COR-L47 (cell line): ENCODE measurements at places on chromosomes 3 and 15.

GRCh38 chr3:40869013-40869412 is 330.3 kb upstream of the CTNNB1 start:
- no peak for DNase-seq

- peak; percentile 50 for DNase-seq
Measured at GRCh38 chr3:141382571-141382970, 14.3 kb downstream of the ZBTB38 start.

DNA sequence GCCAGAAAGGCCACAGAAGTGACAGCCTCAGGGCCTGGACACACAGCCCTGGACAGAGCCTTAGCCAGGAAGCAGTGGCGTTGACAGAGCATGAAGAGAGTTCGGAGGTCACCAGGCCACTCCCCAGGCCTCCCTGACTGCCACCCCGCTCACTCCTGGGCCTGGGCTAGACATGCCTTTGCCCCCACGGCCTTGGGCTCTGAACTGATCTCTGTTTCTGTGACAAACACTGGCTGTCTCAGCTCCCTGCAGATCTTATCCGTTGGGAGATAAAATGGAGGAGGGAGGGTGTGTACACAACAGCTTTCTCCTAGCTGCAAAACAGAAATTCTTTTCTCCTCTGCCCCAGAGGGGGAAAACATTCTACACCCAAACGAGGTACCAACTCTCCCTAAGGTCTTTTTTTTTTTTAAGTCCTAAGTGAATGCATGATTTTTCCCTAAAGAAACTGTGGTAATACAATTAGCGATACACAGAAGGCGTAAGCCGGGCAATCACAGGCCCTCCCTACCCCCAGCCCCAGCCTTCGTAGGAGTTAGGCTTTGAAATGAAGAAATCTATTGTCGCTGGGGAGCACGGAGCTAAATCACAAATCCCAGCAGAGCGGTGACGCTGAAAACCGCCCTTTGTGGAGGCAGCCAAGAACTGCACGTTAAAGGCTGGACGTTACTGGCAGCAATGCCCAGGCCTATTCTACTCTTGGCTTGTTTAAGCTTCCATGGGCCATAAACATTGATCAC is 45.0 kb downstream of the SRGAP3 start:
- no peak for DNase-seq

DNA sequence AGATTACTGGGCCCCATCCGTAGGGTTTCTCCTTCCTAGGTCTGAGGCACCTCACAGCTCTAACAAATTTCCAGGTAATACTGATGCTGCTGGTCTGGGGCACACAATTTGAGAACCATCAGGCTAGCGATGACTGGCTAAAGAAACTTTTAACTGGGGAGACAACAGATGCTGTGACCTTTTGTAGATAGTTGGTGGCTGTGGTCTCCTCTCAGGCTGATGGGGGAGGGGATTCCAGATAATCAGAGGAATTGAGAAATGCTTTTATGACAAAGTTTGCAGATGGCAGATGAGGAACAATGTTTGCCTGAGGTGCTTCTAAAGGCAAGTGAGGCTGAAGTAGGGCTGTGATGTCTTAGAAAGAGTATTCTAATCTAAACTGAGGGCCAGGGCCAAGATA is 13.8 kb upstream of the CCR9 start:
- no peak for DNase-seq

GRCh38 chr15:38642689-38643270 is 78.2 kb upstream of the RASGRP1 start:
- DNase-seq: no peak

GRCh38 chr15:83612898-83613635 is 40.9 kb upstream of the ADAMTSL3 start:
- DNase-seq: no peak

DNA sequence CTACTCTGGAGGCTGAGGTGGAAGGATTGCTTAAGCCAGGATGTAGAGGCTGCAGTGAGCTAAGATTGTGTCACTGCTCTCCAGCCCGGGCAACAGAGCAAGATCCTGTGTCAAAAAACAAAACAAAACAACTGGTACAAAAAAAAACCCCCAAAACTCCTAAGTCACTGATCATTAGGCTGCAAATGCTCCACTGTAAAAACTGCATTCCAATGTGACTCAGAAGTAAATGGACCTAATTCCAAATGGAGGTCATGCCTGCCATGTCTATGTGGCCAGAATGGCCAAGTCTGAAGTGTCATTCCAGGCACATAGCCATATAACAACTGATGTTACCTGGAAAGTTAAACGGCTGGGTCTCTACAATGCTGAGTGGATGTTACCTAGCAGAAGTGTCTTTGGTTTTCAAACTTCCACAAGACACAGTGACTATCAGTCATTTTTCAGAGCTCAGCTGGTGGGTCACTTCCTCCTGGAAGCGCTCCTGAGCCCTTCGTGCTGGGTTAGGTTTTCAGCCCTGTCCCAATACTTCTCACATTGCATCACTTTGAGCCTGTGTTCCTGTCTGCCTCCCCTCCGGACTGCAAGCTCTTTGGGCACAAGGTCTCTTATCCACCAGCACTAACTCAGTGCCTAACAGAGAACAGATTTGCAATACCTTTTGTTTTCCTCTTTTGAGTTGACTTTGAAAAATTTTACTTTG is 10.6 kb downstream of the FSTL1 start:
- no peak for DNase-seq

GRCh38 chr3:25257026-25257425 is 171.0 kb upstream of the RARB start:
- DNase-seq: no peak

GRCh38 chr15:28911310-28911931 is 25.6 kb downstream of the APBA2 start:
- DNase-seq: no peak

- DNase-seq: no peak
Measured at GRCh38 chr3:39228496-39228895, 36.1 kb upstream of the XIRP1 start.

GRCh38 chr15:94186770-94187331 is 44.5 kb upstream of the MCTP2 start:
- no peak for DNase-seq

DNA sequence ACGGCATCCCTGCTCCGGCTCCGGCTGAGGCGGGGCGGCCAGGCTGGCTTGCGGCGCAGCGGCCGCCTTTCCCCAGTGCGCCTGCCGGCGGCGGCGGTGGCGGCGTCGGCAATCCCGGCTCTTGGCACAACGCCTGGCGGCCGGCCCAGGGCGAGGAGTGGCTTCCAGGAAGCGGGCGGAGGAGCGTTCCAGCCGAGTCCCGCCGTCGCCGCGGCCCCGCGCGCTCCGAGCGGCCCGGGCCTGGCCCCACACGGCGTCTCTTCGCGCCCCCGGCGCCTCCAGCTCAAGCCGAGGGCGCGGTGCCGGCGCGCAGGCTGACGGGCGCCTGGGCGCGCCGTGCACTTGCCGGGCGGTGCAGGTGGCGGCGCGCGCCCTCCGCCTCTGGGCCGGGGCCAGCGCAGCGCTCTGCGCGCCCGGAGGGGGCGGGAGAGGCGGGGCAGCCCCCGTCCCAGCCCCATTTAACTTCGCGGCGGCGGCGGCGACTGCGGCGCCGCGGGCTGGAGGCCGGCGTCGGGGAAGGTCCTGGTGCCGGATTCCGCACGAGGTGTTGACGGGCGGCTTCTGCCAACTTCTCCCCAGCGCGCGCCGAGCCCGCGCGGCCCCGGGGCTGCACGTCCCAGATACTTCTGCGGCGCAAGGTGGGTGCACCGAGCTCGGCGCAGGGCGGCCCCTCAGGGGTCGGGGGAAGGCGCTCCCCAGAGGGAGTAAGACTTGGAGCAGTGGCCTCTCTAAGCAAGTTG is at the start of gene ADAMTSL3:
Gene ADAMTSL3 (plus strand): TSS at position 485 of the 740 bp plus-strand sequence. CDS start 1,639 bp downstream, outside the sequence.
- no peak for DNase-seq

DNA sequence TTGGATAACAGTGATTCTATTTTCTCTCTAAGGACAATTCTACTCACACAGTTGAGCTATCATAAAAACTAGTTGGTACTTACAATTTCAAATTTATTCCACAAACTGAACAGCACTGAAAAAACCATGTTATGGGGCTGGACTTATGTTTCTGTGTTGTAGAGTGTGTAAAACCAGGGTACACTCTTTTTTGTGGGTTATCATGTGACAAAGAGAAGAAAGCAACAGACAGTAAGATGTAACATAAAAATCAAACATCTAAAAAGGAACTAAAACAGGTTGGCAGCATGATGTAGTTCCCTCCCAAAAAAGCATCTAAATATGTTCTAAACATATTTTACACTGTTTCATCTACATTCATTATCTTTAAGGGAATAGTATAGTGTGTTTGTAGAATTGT is 757.9 kb downstream of the ROBO1 start:
- DNase-seq: no peak

DNA sequence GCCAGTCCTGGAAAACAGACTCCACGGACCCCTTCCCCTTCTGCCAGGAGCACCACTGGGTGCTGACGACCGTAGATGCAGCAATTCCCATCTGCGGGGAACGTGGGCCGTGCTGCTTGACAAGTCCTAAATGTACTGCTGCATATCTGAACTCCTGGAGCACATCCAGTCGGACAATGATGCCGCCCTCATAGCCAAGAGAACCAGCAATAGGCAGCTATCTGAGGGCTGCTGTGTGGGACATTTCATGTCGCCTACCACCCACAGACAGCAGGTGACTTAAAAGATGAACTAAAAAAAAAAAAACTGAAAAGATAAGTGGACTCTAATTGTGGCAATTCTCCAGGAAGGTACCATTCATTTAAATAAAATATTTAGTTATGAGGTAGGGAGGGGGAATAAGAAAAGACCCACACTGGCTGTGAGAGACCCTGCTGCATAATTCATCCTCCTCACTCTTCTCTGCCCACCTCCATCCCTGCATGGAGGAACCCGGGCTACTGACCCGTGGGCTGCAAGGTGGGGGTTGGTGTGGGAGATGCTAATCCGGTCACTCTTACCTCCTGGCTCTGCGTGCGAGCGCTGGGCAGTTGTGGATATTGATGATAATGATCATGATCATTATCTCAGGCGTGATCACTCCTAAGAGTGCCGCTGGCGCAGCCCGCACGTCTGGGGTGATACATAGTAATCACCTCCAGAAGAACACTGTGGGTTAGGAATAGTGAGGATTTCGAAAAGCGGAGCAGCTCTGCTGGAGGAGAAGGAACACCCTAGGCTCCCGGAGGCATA is 28.3 kb downstream of the ALS2CL start:
- DNase-seq: no peak

DNA sequence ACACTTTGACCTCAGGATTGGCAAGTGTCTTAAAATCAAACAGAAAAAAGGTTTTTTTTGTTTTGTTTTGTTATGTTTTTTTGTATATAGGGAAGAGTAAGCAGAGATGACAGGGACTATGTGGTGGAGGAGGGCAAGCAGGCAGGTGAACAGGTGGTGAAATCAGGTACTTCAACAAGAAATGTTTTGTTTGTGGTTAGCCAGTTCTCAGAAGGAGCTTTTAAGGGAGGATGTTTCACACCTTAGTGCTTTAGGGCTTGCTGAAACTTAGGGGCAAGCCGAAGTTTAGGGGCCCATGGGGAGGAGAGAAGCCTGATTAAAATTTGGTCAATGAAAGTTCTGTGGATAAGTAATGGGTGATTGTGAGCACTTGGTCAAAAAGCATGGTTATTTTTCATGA is 370.7 kb upstream of the SLCO3A1 start:
- no peak for DNase-seq

DNA sequence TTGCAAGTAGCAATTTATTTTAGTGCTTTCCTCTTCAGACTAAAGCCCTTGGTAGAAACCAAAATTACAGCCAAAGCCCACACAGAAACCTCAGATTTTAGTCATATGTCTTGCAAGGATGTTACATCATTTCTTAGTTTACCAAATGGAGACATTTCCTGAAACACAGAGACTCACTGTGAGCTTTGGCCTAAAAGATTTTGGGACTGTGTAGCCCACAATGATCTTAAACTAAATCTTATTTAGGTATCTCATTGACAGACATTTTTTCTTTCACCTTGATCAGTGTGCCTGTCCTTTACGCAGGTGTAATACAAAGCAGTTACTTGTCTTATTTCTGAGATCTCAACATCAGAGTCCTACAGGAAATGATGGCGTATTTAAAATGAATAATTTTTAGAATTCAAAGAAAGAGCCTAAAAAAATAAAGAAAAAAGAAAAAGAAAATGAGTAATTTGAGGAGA is 27.8 kb upstream of the AP4E1 start:
- DNase-seq: no peak

DNA sequence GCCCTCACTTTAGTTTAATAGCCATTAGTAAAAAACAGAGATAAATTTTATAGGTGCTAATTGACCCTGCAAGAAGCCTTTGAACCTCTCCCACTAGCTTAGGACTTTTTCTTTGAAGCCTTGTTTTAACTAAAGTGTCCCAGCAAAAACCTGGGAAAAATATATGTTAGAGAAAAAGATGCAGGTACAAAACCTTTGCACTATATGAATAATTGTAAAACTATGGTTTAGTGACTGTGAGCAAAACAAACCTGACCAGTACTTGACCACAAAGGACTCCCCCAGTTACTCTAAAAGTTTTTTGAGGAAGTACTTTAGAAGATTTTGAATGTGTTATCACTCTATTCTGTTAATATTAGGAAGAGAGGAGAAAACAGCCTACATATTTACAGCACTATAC is 123.3 kb upstream of the TP63 start:
- DNase-seq: no peak

DNA sequence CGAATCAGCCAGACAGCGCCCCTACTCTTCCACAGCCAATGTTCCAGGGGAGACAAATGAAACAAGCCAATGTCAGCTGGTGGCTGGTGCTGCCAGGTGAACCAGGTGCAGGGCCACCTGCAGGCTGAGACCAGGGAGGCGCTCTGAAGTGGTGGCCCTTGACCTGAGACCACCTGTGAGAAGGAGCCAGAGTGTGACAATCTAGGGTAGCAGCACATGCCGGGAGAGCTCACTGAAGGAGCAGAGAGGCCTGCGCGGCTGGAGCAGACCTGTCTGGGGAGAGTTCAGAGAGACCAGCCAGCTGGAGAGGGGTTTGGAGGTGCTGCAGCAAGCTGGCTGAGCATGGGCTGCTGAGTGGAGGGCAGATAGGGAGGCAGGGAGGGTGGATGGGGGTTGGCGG is 693 bp upstream of the STAB1 start:
- DNase-seq: no peak

GRCh38 chr15:32974691-32975090 is 219.8 kb downstream of the FMN1 start:
- DNase-seq: no peak

- DNase-seq: no peak
Measured at GRCh38 chr3:186014866-186015265, 77.1 kb upstream of the TRA2B start.
